ENCODE measurements at places on chromosomes 5 and 9. TPM values are rescaled to one million over a fixed set of nuclear protein-coding genes. Genes with fewer than 3 reads are reported as not detected.

DNA sequence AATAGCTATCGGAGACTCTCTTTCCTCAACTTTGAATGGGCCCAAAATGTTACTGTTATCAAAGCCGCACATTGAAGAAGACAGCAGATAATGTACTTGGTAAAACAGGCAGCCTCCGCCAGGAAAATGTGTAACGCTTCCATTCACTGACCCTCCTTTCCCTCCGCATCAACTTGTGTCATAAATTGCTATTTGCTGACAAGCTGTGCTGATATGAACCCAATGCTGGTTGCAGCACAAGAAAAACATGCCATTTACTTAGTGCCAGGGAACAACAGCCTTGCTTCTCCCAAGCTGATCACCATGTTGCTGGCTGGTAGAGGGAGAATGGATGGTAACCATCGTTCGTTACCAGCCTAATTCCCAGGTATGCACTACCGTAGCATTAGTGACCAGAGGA, 162.6 kb upstream of the PPP1R2B start:
- no peak overlapping the region for H3K4me3 ChIP-seq
- peaks cover 24% of the 10 kb centered on the region for H3K27me3 ChIP-seq
- no peak overlapping the region for H3K27ac ChIP-seq
- no peak for DNase-seq
- H3K36me3 ChIP-seq: no peaks in the 10 kb centered on the region

Gene ZNF367
- total RNA-seq: 4.4 TPM

Gene FNBP1
- 49.9 TPM for total RNA-seq

Gene ANKRD18A
- 0.36 TPM for total RNA-seq

GRCh38 chr5:128842241-128842640, 123.0 kb upstream of the SLC27A6 start:
- H3K27me3 ChIP-seq: no peaks in the 10 kb centered on the region
- peaks cover 1% of the 10 kb centered on the region for H3K36me3 ChIP-seq
- no peak overlapping the region for H3K27ac ChIP-seq
- H3K4me3 ChIP-seq: no peak overlapping the region
- H3K4me1 ChIP-seq: peaks cover 17% of the 10 kb centered on the region
- DNase-seq: no peak

- H3K4me3 ChIP-seq: no peak overlapping the region
- no peaks in the 10 kb centered on the region for H3K27me3 ChIP-seq
- no peak overlapping the region for H3K27ac ChIP-seq
- peaks cover 25% of the 10 kb centered on the region for H3K4me1 ChIP-seq
- no peak for DNase-seq
- H3K36me3 ChIP-seq: no peaks in the 10 kb centered on the region
These were observed 10.7 kb downstream of the CAMK2A start for GRCh38 chr5:150278916-150279315.

- no peak overlapping the region for H3K4me3 ChIP-seq
- H3K4me1 ChIP-seq: peaks cover 46% of the 10 kb centered on the region
These were observed 120.2 kb upstream of the NFIB start for GRCh38 chr9:14434158-14434504.

GRCh38 chr5:86525622-86526021, 92.1 kb upstream of the COX7C start:
- DNase-seq: no peak
- no peaks in the 10 kb centered on the region for H3K4me1 ChIP-seq
- no peaks in the 10 kb centered on the region for H3K27me3 ChIP-seq
- no peaks in the 10 kb centered on the region for H3K36me3 ChIP-seq

DNA sequence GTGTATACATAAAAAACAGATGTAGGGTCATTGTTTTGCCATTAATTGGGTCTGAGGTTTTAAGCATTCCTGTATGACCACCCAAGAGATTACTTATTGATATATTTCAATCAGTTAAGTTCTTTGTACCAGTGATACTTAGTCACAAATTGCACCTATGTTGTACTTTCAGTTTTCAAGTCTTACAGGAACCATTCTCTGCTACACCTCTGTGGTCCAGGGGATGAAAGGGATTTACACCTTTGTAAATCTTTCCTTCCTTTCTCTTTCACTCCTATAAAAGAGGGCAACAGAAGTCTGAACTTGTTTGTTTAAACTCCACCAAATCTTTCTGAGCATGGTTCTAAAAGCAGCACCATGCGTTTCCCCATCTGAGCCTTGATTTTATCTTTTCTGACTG, 86.1 kb downstream of the DEPDC1B start:
- DNase-seq: no peak
- no peaks in the 10 kb centered on the region for H3K27me3 ChIP-seq
- H3K27ac ChIP-seq: no peak overlapping the region
- peaks cover 57% of the 10 kb centered on the region for H3K36me3 ChIP-seq

- H3K36me3 ChIP-seq: no peaks in the 10 kb centered on the region
- H3K27ac ChIP-seq: no peak overlapping the region
- peaks cover 6% of the 10 kb centered on the region for H3K4me1 ChIP-seq
- no peak overlapping the region for H3K4me3 ChIP-seq
- DNase-seq: no peak
These were observed 6.4 kb upstream of the TEX48 start for GRCh38 chr9:114688379-114688778.

DNA sequence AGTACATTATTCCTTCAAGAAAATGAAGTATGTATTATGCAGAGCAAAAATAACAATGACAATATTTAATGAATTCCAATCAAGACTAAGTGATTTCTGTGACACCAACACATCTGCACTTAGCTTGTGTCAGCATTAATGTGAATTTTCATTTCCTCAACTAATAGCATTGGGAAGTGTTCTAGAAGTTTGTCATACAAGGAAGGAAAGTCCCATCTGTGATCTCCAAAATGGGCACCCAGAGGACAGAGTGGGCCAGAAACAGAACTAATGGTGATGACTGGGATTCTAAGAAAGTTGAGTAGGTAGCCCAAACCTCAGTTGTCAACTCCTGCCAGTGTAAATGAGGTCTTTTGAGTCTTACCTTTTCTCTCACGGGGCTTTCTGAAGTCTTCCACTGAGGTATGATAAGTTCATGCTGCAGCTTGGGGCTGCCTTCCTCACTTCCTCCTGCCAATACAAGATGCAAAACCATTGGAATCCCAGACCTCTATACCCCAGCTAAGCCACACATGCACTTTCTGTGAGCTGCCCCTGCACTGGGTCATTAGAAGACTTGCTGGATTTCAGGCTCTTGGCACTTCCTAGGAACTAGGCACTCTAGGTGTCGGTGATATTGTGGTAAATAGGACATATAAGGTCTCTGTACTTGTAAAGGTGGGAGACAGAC, 4.9 kb downstream of the ADAM19 start:
- no peak for DNase-seq
- H3K4me1 ChIP-seq: peaks cover 20% of the 10 kb centered on the region
- H3K36me3 ChIP-seq: peaks cover 12% of the 10 kb centered on the region
- H3K27ac ChIP-seq: no peak overlapping the region
- peaks cover 4% of the 10 kb centered on the region for H3K27me3 ChIP-seq

DNA sequence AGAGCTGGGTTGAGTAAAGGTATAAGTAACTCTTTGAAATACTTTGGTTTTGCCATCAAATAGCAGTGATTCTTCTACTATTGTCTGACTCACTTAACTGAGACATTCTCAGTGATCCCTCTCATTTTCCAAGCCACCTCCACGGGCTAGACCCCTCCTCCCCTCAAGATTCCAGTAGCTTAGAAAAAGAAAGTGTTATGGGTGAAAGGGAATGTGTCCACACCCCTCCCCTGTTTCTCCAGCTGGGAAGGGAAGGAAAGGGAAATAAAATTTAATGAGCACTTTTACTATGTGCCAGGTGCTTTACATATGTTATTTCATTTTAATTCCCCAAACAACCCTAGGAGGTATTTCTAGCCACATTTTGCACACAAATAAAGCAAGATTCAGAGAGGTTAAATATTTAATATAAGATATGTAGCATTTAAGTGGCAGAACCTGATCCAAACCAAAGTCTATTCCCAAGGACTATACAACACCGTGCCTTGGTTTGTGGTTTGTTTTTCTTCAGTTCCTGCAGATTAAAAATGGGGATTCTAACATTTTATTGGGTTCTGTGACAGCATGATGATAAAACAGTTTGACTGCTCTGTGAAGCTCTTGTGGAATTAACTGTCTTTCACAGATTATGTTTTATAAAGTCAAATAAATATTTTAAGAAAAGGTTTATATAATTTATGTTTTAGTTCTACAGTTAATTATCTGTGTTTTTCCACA, 135.9 kb downstream of the ZSWIM6 start:
- H3K4me3 ChIP-seq: no peak overlapping the region
- H3K27ac ChIP-seq: peak overlapping the region; percentile 59

DNA sequence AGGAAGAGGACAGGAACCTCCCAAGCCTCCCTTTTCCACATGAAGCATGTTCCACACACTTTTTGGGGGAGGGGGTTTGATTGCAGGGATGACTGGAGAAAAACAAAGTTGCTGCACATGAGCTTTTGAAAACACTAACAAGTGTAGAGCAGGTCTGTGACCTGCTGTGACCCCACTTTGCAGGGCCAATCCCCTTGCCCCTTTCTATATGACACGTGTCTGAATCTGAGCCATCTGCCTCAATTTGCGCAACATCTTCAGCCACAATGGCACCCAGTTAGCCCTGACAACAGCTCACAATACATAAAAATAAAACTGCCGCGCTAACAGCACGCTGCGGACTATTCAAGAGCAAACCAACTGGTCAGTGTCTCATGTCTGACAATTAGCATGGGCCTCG, 227.8 kb upstream of the TBCA start:
- no peak overlapping the region for H3K4me3 ChIP-seq
- peaks cover 12% of the 10 kb centered on the region for H3K36me3 ChIP-seq
- H3K4me1 ChIP-seq: peaks cover 12% of the 10 kb centered on the region
- H3K27me3 ChIP-seq: no peaks in the 10 kb centered on the region
- DNase-seq: no peak
- H3K27ac ChIP-seq: no peak overlapping the region

Gene FABP6
- not detected for total RNA-seq

DNA sequence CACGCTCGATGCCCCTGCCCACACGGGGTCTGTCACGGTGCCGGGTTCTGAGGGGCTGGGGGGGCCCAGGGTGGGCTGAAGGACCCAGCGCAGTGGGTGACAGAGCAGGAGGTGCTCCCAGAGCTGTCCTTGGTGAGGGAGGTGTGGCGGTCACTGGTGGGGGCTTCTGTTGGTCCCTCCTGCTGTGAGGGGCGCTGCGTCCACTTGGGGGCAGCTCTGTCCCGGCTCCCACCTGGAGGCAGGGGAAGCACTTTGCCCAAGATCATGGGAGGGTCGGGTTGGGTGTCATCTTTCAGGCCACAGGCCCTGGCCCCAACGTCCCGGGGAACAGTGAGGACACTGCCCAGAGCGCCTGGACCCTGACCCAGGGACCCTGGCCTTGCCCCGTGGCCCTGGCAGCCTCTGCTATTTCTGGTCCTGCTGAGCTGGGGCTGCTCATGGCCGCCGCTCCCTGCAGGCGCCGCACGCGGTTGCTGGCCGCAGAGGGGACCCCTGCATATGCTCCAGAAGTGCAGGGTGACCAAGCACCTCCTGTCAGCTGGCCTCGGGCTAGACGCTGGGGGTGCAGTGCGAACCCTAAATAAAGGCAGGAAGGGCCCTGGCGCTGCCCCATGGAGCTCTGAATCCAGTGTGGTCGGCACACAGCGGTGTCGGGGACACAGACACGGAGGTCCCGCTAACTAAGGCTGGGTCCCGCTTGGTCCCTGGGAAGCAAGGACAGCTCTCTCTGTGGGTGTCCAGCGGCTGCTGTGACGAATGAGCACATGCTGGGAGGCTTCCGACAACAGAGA, 11.6 kb upstream of the RNU6ATAC start:
- DNase-seq: no peak
- H3K4me1 ChIP-seq: peaks cover 5% of the 10 kb centered on the region
- no peak overlapping the region for H3K4me3 ChIP-seq
- H3K27me3 ChIP-seq: peaks cover 36% of the 10 kb centered on the region
- no peak overlapping the region for H3K27ac ChIP-seq
- no peaks in the 10 kb centered on the region for H3K36me3 ChIP-seq

Gene SHOC1
- not detected for total RNA-seq

- H3K36me3 ChIP-seq: peaks cover 3% of the 10 kb centered on the region
- DNase-seq: no peak
- H3K4me1 ChIP-seq: no peaks in the 10 kb centered on the region
- H3K27ac ChIP-seq: no peak overlapping the region
- H3K4me3 ChIP-seq: no peak overlapping the region
These were observed 92.8 kb upstream of the SLCO6A1 start for GRCh38 chr5:102591650-102592049.

All from mesothelial cell of epicardium (in vitro differentiated cells).